ENCODE measurements at places on chromosomes 5 and 9.

- no peak for DNase-seq
Measured at GRCh38 chr5:117713585-117714198, 1139.1 kb upstream of the SEMA6A start.

GRCh38 chr9:95363051-95363841 lies 45.7 kb upstream of the FANCC start:
- no peak for DNase-seq

- DNase-seq = no peak
Measured at GRCh38 chr5:139683295-139684271, 35.4 kb downstream of the CXXC5 start.

- no peak for DNase-seq
Measured at GRCh38 chr9:83147315-83148149, 84.6 kb upstream of the RASEF start.

GRCh38 chr9:20760246-20760891 lies 76.3 kb downstream of the FOCAD start:
- DNase-seq = no peak

DNA sequence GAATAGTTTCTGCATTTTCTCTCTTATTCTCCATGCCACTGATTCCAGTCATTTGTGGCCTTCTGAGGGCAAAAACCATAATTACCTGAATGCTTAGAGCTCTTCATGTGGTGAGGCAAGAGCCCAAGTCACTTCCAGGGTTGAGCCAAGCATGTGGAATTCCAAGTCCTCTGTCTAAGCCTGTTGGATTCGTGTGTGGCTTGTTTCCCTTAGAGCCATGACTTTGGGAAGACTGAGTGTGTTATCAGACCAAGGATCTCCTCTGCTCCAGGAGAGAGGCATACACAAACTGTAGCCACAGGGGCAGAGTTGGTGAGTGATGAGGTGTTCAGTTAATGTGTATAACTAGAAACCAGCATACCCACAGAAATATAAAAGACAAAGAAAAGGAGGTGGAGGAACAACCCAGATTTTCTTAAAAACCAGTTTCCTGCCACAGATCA lies 27.1 kb downstream of the SLC22A5 start:
- no peak for DNase-seq

DNA sequence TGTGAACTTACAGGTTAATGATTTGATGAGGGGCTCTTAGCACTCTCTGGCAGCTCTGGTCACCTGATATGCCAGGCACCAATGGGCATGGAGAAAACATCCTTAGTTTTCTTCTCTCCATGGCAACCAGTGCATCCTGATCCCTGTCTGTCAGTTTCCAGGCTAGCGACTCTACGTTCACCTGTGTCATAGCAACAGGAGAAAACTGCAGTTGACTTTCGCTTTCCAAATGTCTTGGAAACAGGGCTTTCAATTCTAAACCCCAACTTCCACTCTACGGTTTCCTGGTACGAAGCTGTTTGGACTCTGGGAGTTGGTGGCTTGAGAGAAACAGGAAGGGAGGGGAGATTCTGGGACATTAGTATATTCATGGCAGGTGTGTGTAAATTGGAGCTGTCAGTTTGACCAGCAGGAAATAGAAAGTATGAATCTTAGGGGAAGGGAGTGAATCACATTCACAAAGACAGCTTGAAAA lies 74.4 kb downstream of the SLC28A3 start:
- DNase-seq = no peak

DNA sequence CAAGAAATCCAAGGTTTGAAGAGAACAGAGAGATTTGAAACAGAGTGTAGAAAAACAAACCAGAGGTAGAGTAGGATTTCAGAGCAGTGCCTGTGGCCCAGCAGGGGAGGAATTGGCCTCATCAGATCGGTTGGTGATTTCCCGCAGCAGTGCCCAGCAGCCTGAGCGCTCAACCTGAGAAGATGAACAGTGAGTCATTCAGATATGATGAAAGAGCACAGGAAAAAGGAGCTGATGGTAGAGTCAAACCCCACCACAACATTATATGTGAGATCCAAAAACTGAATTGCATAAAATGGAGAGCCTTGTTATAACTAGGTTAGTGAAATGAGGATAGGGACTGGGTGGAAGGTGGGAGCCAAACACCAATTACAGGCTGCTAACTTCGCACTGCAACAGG lies 248.9 kb downstream of the PIK3R1 start:
- DNase-seq = no peak

- DNase-seq = no peak
Measured at GRCh38 chr5:135973323-135974020, 18.7 kb upstream of the LECT2 start.

DNA sequence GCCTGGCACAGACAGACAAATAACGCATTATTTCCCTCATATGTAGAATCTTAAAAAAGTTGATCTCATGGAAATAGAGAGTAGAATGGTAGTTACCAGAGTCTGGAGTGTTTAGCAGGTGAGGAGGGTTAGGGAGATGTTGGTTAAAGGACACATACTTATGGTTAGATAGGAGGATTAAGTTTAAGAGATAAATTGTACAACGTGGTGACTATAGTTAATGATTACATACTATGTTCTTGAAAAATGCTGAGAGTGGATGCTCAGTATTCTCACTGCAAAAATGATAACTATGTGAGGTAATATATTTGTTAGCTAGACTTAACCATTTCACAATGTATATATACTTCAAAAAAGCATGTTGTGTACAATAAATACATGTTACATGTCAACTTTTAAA lies 38.0 kb downstream of the CERT1 start:
- no peak for DNase-seq

DNA sequence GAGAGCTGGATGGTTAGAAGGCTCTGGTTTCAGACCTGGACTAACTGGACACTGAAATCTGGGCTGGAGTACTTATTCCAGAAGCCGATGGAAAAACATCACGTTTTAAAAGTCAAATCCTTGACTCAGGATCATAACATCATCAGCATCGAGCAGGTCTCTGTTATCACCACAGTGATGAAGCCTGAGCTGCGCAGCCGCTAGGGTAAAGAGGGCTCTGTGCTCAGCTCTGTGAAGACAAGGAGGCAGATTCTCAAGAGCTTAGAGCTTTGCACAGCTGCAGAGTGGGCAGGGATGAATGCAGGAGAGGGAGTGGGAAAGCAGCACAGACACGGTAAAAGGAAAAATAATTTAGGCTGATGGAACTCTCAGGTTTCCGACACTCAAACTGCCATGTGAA lies 208.8 kb upstream of the TAS2R1 start:
- DNase-seq = no peak

GRCh38 chr5:8851101-8851500 lies 694.8 kb downstream of the SEMA5A start:
- no peak for DNase-seq

DNA sequence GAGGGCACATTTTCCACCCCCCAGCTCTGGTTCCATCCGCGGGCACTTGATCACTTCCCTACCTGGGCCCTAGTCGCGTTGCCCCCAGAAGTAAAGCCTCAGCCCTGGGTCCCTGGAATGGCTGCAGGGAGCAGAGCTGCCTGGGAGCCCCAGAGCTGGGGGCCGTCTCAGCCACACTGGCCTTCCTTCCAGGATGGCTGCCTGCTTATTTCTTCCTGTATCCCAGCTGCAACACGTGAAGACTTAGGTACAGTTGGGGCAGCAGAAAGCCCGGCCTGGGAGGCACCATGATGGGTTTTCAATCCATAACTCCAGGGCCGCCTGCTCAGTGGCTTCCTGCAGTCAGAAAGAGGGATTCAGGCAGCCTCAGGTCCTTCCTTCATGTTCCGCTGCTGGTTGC lies 232.3 kb downstream of the IRX2 start:
- no peak for DNase-seq

- no peak for DNase-seq
Measured at GRCh38 chr5:81751836-81752643, 1.1 kb upstream of the SSBP2 start.

DNA sequence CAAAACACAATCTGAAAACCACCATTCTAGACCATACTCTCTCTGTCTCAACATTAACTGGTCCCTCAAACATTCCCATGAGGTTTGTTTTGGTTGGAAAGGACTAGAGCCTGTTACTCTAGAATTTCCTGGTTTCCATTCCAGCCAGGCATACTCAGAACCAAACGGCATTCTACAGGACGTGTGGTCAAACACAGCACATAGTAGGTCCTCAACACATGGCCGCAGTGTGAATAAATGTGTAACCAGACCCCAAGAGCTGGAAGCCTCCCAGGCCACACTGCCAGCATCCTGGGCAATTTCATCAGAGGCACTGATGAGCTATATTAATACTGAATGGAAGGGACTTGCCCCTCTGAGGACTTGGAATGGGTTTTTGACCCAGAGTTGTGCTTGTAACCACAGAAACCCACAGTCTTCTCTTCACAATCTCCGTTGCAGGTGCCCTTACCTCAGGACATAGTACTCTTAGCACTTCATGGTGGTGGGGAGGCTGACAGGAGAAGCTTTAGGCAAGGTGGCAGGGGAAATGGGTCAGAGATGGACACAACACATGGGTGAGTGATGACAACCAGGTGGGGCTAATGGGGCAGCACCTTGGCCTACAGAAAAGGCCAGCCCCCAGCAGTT lies 66.0 kb downstream of the ZNF366 start:
- no peak for DNase-seq

- DNase-seq = no peak
Measured at GRCh38 chr9:98375138-98375726, 119.8 kb upstream of the TBC1D2 start.

- no peak for DNase-seq
Measured at GRCh38 chr5:143573568-143574170, 170.2 kb upstream of the NR3C1 start.

DNA sequence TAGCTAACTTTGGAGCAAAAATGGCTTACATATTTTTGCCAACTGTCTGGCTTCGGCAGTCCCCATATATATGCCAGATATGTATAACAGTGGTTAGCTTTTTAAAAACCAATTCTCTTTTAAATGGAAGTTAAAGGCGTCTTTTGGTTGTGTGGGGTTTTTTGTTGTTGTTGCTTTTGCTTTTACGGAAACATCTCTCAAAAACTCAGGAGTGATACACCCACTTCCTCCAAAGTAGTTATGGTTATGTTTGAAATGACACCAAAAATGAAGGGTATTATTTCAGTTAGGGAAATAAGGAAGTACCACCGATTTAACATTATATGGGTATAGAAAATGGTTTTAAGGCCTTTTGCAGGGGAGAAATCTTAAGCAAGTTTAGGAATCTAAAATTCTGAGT lies 2.3 kb downstream of the CNOT8 start:
- DNase-seq = no peak

GRCh38 chr9:30591461-30591860 lies 1793.0 kb upstream of the ACO1 start:
- DNase-seq = no peak

- no peak for DNase-seq
Measured at GRCh38 chr5:142262683-142263082, 62.1 kb downstream of the SPRY4 start.

DNA sequence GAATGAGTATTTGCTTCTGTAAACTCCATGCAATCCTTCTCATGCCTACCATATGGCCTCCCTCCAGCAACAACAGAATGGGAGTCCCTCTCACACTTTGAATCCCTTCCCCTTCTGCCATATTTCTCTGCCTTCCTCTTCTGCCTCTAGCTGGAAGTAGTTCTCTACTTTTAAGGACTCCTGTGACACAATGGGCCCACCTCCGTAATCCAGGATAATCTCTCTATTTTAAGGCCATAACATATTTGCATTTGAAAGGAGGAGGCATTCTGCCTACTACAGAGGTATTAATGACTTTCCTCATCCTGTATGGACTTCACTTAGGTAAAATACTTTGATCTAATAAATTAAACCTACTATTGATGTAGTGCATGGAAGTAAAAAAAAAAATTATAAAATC lies 155.4 kb upstream of the ITGA1 start:
- DNase-seq = no peak

DNA sequence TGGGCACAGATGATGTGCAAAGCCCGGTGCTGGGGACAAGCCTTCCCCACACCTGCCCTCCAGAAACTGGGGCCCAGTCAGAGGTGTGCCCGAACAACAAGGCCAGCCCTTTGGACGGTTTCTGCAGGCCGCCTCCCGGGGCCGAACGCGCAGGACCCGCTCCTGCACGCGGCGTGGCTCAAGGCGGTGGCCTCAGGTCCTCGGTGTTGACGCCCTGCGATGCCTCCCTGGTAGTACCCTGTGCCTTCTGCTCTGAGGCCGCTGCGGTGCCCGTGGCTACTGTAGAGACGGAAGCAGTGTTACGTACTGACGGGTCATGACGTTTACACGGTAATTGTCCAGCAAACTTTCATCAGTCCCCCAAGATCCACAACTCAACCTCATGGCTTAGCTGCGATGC lies 33.5 kb upstream of the FANCC start:
- no peak for DNase-seq

GRCh38 chr5:110785356-110785755 lies 46.5 kb downstream of the SLC25A46 start:
- DNase-seq = no peak

- DNase-seq = no peak
Measured at GRCh38 chr5:102863058-102863457, 108.0 kb downstream of the PAM start.

DNA sequence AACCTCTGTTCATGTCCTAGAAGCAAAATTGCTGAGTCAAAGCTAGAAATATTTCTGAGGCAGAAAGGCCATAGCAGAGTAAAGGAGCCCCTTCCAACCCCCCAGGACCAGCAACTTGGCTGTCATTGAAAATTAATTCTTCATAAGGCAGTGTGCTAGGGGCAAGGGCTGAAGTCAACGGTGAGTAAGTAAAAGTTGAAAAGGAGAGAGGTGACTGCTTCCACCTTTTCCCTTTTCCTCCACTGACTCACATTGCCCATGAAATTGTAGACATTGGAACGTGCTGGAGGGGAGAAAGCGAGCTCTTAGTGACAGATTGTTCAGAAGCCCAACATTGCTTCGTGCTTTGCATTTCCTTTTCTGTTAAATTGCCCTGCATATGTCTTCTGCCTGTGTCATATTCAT lies 19.1 kb downstream of the GLRA1 start:
- no peak for DNase-seq

- no peak for DNase-seq
Measured at GRCh38 chr5:91403438-91403837, 20.3 kb upstream of the ARRDC3 start.

- no peak for DNase-seq
Measured at GRCh38 chr9:27590651-27591050, 17.4 kb upstream of the C9orf72 start.

GRCh38 chr9:29456940-29457339 lies 1883.7 kb upstream of the C9orf72 start:
- DNase-seq = no peak

DNA sequence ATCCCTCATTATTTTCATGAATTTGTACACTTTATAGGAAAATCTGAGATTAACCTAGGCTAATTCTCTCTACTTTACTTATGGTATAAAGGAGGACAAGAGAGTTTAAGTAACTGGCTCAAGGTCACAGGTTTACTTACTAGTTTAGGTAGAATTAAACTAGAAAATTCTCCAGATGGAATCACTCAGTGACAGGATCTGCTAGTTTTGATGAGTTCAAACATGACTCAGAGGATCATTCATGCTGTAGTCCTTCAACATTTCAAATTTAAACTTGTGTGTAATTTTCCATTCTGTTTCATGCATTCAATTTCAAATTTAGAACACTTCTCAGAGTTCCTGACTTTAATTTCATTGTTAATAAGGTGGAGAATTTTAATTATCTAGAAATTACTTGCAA lies 485.7 kb upstream of the TUSC1 start:
- DNase-seq = no peak

Data from activated CD4-positive, alpha-beta T cell treated with anti-CD3 and anti-CD28 coated beads for 1 hour (primary cell).